ENCODE measurements at places on chromosomes 12 and 14.
A peak's percentile ranks its signal among the peaks of the same experiment; 100 is the strongest.

- no peak for DNase-seq
These were observed 203.8 kb upstream of the MYL2 start for GRCh38 chr12:111124183-111124582.

- DNase-seq, result no peak
These were observed 202.8 kb downstream of the ANO2 start for GRCh38 chr12:5742258-5742657.

- no peak for DNase-seq
These were observed 96.9 kb downstream of the SLC15A4 start for GRCh38 chr12:128726886-128727285.

DNA sequence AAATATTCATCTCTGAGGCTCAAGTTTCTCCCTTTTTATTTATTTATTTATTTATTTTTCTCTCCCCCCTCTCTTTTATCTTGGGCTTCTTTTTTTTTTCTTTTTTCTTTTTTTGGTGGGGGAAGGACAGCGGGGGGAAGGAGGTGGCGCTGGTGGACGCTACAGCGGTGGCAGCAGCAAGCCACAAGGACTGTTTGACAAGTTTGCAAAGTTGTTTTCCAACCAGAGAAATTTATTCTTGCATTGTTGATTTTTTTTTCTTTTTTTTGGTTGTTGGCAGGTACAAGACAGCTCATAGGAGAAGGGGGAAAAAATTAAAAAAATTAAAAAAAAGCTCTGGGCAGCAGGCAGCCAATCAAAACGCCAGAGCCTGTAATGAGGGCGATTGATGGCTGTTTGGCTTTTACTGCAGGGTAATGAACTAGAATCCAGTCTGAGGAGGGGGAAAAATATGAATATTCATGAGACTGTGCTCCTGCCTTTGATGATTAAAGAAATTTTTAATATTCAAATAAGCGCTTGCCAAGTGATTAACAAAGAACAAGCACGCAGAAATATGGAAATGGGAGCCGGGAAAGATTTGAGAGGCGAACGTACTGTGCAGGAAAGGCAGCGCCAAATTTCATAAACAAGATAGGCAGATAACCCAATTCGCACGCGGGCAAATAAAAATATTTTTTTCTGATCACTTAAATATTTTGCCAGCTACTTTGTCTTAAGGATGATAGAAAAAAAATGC is 36.2 kb downstream of the BCL11B start:
- no peak for DNase-seq

GRCh38 chr14:21978184-21978998 is 304.8 kb upstream of the OR4E1 start:
- DNase-seq, result no peak

GRCh38 chr12:3273409-3273853 is 196.3 kb downstream of the TSPAN9 start:
- DNase-seq, result no peak

GRCh38 chr14:99215277-99215676 is 56.7 kb downstream of the BCL11B start:
- no peak for DNase-seq

DNA sequence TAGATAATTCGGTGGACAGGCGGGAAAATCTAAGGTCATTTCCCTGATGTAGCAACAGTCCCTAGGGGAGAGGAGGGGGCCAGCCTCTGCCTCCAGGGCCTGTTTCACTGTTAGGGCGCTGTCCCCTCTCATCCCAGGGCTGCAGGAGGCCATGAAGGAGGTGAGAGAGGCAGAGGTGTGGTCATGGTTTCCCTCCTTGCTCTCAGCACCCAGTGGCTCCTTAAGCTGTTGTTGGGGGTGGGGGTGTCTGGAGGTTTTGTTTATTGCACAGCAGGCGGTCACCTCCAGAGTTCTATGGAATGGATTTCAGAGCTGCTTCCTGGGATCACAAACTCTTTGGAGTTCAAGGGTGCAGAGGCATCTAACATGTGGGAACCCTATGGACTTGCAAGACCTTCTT is 212.5 kb upstream of the RTL1 start:
- DNase-seq, result no peak

DNA sequence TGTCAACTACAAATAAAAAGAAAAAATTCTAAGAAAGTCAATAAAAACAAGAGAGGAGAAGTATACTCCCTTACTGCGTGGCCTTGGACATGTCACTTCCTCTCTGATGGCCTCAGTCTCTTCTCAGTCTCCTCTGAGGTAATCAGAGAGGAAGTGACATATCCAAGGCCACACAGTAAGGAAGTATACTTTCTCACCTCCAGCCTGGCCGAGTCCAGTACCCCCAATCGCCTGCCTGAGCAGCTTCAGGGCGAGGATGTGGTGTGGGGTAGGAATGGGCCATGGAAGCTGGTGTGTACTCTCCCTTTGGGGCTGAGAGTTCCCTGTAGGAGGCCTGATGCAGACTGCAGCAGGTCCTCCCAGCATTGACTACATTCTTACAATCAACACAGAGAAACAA is 15.8 kb downstream of the VDR start:
- DNase-seq, result peak; percentile 46

DNA sequence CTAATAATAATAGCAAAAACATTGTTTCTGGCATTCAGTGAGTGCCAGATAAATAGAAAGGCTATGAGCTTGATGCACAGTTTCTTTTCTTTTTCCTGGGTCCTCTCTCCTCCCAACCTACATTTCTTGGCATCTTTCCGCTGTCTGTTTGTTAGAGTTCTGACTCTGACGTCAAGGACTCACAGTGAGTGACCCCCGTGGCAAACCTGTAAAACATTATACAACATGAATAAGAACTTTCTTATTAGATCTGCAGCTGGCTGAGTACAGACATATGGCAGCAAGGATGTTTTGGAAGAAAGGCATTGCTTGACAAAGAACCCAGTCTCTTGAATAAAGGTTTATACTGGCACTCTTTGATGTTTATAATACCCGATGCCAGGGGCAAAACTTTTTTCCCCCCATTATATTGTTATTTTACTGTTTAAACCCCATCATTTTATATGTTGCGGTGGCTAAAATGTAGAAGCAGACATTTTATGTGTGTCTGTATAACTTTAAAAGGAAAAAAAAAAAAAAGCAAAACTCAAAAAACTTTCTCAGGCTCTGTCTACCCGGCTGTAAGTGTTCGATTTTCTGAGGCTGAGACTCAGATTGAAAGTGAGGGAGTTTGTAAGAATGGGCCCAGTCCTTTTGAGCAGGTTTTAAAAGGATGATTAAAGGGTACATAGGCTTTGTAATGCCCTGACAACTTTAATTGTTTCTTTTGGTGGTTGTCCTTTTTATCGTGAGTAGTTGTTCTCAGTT is 159.3 kb downstream of the PDE3A start:
- DNase-seq, result no peak

- DNase-seq, result no peak
These were observed 97.3 kb upstream of the ALX1 start for GRCh38 chr12:85182699-85183098.

DNA sequence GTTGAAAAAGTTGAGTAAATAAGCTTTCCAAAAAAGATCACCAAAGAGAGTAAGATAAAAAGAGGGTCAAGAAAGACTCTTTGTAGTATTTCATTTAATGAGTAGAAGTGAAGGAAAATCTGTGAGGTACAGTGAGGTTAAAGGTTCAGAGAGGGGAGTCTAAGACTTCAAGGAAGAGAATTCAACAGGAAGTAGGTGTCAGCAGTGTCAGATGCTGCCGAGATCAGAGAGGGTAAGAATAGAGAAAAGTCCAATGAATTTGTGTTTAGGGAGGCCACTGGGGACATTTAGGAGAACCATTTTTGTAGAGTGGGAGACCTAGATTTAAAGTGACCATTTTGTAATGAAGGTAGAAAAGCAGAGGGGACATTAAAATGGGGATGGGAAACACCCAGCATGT is 71.6 kb upstream of the KRAS start:
- DNase-seq, result no peak

DNA sequence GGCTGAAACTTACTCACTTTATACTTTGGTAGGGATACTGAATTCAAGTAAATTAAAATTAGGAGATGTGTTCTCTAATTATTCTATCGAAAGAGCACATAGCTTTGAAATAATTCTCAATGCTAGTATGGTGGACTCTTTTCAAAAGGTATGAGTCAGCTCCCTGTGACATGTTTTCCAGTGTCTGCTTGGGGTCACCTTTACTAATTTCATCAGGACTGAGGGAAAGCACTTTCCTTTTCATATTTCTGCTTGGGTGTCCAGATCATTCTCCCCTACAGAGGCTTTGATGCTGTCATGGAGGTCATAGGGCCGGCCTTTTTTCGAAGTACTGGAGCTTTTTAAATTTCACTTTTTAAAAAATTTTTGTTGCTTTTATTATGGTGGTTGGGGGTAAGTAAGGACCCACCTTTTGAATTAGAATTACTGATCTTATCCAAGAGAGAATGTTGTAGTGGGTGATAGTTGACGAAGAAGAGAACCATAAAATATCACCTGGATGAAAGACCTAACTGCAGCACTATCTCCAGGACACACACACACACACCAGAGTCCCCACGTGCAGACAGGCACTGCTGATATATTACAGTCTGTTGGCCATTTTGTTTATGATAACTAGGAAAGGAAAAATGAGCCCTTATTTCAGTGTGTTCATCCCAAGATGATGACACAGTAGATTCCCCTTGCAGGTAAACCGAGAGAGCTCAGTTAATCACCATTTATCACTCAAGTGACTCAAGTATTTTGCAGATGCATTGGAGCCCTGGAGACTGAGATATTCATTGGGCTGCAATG is 558.6 kb downstream of the DIO2 start:
- no peak for DNase-seq

GRCh38 chr12:46357438-46358324 is 14.9 kb downstream of the SLC38A2 start:
- no peak for DNase-seq

GRCh38 chr12:109234012-109234411 is 75.1 kb downstream of the FOXN4 start:
- no peak for DNase-seq

- DNase-seq, result no peak
These were observed 21.7 kb upstream of the NUP107 start for GRCh38 chr12:68665016-68665569.

DNA sequence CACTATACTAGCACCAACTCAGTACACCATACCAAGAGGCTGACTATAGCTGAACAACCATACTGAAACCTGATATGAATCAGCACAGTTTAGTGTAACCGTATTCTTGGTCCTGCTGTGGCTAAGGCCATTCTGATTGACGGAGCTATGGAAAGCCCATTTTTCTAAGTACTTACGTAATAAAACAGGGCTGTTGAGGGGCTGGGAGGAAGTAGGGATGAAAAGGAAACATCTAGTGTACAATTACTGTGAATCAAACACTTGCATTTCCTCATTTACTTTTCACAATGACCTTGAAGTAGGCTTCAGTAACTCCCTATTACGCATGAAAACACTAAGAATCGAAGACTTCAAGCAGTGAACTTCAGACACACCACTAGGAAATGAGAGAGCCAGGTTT is 198.2 kb downstream of the BTG1 start:
- DNase-seq, result no peak

- peak; percentile 66 for DNase-seq
These were observed 21.9 kb downstream of the CEP170B start for GRCh38 chr14:104886690-104887622.

- no peak for DNase-seq
These were observed 377.4 kb downstream of the GRIN2B start for GRCh38 chr12:13603953-13604352.

- no peak for DNase-seq
These were observed 1921.9 kb upstream of the SEL1L start for GRCh38 chr14:83455561-83455960.

DNA sequence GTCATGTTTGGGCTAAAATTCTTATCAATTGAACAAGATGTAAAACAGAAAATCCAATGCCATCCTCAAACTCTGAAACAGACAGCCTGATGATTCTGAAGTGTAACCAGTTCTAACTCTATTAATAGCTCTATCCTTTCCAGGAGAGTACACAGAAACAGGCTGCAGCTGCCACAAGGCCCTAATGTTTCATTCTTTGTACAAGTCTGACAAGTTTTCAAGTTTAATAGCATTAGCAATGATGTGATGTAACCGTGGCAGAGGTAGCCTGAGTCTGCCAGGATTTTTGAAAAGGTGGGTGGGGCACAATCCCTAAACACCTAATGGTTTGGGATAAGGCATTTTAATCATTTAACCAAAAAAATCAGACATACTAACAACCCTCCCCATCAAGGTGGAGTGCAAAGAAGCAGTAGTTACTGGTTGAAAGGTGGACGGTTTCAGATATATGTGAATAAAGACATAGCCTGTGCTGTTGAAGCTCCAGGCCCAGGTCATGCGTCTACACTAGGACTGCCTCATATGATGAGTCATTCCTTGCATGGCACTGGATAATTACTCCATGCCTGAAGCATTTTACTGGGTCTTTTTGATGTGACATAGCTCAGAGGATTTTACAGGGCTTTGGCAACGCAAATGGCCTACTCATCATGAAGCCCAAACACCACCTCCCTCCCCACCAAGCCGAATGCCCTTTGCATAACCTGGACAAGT is 145.1 kb upstream of the GRIP1 start:
- no peak for DNase-seq

GRCh38 chr14:70203686-70204085 is 14.9 kb upstream of the SLC8A3 start:
- DNase-seq, result no peak

DNA sequence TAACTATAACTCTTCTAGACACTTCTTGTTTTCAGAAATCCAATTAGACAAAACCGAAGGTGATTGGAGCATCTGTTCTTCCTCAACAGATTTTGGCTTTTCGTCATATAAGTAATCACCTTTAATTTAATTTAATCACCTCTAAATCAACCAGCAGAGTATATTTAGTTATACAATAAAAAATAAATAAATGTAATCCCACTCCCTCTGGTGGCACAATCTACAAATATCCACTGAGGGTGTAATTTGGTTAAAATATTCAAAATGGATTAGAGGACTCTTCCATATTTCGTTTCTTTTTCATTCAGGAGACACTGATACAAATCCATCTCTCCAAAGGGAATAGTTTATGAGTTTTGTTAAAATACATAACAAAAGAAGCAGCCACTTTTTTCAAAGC is 18.3 kb upstream of the SLC35F4 start:
- no peak for DNase-seq

- no peak for DNase-seq
These were observed 74.8 kb downstream of the ARL6IP4 start for GRCh38 chr12:123055281-123055766.

GRCh38 chr12:101305226-101305779 is 25.4 kb downstream of the UTP20 start:
- DNase-seq, result no peak

GRCh38 chr14:75064205-75064567 is 362 bp upstream of the ACYP1 start:
- DNase-seq, result no peak

Data from tibial artery (tissue), 4 donors.